ENCODE measurements at places on chromosomes 5 and 9.
A peak's percentile ranks its signal among the peaks of the same experiment; 100 is the strongest.

GRCh38 chr5:133840168-133840567 lies 128.3 kb downstream of the C5orf15 start:
- DNase-seq = no peak

DNA sequence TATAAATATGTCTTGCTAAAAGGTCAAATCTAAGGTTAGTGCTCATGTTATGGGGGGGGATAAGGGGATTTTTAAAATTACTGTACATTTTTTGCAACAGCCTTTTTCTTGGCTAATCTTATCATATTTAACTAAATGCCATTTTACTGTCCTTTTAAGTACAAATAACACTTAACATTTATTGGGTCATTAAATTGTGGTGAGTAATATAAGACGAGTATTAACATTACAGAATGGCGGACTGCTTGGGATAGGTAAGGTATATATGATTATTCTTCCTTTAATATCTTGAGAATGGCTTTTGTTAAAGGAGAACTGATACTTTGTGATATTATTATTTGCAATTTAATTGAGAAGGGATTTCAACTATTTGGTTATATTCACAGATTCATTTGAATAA lies 33.2 kb downstream of the GPR151 start:
- DNase-seq = no peak

DNA sequence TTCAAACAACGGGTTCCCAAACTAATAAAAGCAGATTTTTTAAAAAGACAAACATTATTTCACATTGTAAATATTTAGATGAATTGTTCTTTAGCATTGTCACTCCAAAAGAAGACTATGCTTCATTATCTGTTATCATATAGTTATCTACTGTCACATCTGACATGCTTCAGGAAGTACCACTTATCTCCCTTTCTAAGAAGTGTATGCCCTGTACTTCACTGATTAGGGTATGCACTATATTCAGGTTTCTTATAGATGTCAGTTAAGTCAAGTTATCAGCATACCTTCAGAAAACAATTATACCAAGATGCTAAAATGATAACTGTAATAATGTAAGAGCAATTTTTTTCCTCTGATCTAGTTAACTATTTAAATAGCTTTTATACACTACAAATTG lies 40.4 kb downstream of the LMBRD2 start:
- no peak for DNase-seq

DNA sequence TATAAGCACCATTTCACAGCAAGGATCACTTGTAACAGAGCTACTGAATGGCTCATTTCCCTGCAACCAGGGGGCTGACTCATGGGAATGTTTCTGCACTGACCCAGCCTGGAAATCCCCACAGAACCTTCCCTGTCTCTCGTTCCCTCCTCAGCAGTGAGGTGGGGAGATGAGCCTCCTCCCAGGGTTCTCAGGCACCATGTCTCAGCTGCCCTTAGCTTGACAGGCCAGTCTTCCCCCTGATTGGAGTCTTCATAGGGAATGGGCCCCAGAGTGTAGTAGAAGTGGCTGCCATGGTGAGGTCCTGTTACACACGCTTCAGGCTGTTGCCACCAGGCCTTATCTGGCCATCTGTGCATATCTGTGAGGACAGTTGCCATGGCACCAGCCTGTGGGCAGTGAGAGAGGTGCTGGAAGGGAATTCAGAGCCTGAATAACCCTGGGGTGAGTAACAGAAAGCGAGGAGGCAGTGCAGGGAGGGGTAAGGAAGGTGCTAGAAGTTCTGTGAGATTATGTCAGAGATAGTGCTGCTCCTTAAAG lies 324.4 kb downstream of the ENC1 start:
- DNase-seq = peak; percentile 93

DNA sequence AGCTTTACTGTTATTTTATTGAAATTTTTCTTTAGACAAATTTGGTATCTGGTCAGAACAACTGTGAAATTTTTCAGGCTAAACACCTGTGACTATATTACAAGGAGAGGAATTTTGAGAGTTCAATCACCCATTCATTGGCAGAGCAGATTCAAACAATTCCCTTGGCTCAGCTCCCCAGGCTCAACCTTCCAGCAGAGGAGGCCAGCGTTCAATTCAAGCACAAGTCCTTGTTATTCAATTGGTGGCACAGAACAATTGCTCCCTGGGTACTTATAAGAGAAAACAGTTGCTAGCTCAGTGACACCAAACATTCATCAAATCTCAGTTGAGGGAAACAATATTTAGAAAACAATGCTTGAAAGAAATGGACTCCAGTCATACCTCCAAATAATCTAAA lies 83.3 kb downstream of the SUSD1 start:
- DNase-seq = no peak
